ENCODE measurements at places on chromosomes 7 and 10.

DNA sequence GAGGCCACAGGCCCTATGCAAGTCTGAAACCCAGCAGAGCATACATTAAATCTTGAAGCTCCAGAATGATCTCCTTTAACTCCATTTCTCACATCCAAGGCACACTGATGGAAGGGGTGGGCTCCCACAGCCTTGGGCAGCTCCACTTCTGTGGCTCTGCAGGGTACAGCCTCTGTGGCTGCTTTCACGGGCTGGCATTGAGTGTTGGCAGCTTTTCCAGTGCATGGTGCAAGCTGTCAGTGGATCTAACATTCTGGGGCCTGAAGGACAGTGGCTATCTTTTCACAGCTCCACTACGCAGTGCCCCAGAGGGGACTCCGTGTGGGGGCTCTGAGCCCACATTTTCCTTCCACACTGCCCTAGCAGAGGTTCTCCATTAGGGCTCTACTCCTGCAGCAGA lies 265.7 kb upstream of the MAGI2 start:
- DNase-seq: no peak

DNA sequence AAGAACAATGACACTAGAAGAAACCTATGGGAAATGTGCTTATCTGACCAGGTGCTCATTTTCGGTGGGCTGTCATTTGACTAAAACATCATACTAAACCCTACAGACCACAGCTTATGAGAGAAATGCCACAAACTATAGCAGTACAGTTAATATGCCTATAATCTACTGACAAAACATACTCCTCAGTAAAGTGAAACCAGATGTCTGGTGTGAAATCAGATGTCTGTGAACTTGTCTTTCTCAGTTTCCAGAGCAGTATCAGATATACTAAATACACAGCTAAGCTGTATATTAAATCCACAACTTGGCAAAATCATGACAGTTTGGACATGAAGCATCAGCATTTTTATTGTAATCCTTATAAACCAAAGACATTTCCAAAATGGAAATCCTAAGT lies 3.3 kb downstream of the IMMP2L start:
- DNase-seq: no peak

DNA sequence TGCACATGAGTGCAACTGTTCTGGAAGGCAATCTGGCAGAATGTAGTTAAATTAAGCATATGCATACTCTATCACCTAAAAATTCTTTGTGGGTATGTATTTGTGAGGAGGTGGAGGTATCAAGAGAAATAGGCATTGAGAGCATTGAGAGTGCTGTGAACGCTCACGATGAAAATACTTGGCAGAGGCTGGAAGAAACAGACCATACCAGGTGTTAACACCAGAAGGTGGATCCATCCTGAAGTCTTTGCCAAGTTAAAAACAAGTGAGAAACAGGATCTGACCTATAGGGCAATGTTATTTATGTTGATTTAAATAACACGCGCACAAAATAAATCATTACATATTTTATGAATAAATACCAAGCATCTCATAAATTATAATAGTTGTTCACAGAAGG lies 311.6 kb downstream of the PCLO start:
- DNase-seq: no peak

DNA sequence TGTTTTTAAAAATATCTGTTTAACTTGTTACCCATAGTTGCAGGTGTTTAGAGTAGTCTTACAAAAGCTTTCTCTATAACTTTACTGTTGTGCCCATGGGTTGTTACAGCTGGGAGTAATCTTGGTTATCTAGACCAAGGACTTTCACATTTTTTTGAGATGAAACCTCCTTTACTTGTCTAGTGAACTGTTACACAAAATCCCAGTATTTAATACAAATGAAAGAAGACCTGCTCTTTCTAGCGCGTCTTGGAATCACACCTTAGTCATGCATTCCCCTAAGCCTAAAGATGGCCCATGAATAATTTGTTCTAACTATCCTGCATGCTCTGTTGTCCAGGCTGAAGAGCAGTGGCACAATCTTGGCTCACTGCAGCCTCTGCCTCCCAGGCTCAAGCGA lies 38.0 kb downstream of the CSGALNACT2 start:
- DNase-seq: no peak

GRCh38 chr10:43114743-43115611 lies 23.3 kb upstream of the CSGALNACT2 start:
- no peak for DNase-seq

DNA sequence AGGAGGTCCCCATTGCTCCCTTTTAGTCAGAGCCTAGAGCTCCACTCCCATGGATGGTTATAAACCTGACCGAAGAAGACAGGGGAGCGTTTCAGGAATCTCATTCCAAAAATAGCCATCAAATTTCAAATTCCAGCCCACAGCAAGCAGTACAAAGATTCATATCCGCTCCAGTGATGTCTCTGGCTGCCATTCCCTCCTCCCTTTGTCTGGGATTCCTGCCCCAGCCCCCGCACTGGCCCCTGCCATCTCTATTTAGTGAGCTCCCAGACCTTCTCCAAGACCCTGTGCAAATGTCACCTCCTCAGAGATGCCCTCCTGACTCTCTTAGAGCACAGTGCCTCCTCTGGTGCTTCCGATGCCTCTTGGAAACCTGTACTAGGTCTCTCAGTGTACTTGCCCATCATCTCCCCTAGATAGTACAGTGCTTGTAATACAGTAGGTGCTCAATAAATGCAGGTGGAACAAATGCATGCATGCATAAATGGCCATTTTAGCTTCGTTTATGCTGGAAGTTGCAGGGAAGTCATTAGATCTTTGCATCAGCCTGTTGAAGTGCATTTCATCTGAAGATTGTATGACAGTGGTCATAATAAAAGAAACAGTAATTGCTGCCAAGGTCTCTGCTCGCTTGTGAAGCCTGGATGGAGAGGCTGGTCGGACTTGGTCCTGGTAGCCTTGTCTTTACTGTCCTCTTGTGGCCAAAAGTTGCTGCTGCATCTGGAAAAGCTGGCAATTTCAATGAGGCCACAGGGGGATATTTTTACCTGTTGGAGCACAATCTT lies 32.0 kb upstream of the HABP2 start:
- no peak for DNase-seq

DNA sequence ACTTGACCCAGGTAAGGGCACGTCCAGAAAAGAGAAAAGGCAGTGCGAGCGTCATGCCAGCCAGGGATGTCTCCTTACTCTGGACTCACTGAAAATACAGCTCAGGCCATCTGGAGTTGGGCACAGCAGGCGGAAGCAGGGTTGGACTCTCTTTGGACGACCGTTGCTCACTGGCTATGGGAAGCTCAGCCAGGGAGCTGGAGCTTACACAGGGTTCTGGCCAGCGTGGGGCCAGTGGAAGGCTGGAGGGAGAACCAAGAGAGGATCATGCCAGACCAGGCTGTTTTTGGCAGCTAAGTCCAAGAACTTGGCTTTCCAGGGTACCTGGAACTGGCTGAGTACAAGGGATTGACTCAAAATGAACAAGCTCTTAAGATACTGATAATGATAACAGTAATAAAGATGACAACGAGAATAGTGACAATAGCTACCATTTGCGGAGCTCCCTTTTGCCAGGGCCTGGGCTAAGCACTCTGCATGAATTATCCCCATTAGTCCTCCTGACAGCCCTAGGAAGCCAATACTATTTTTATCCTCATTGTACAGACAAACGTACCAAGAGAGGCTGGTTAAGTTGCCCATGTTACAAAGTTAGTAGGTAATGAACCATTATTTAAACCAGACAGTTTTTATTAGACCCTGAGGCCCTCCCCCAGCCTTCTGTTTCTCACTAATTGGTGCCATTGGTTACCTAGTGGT lies 177.6 kb downstream of the PTPN20 start:
- DNase-seq: no peak

GRCh38 chr10:27611236-27611635 lies 107.1 kb downstream of the RAB18 start:
- DNase-seq: no peak

DNA sequence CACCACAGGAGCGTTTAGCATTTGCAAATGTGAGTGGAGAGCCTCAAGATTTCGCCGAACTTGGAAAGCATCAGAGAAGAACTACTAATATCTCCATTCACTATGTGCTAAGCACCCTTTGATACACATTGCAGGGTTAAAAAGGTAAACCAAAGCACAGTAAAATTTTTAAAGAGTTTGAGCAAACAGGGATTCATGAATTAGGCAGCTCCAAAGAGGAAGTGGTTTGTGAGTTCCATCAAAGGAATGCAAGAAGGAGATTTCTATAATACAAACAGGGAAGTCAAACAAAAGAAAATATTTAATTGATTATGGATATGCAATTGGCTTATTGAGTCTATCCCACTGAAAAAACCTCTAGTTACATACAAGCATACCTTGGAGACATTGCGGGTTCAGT lies 81.1 kb upstream of the TMEM72 start:
- no peak for DNase-seq

DNA sequence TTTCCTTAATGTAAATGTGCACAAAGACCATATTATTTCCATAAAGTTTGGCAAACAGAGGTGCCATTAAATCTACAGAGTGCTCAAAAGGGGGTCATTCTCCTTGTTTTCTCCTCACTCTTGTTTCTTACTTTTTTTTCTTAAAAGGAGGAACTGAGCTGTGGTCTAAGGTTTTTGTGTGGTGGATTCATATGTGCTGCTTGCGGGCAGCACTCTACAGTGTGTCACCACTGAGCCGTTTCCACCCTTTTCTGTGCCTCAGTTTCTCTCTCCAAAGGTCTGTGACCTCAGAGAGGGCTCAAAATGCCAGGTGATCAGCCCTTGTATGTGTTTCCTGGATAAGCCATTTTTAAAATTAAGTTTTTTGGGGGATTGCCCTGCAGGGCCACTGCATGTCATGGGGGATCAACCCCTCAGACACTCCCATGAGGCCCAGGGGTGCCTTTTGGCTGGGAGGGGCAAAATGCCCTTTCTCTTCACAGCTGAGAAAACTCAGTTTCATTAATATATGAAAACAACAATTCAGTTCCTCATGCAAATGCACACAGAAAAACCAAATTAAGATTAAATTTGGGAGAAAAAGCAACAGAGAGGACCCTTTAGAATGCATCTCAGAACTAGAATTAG lies 56.9 kb upstream of the VOPP1 start:
- no peak for DNase-seq

DNA sequence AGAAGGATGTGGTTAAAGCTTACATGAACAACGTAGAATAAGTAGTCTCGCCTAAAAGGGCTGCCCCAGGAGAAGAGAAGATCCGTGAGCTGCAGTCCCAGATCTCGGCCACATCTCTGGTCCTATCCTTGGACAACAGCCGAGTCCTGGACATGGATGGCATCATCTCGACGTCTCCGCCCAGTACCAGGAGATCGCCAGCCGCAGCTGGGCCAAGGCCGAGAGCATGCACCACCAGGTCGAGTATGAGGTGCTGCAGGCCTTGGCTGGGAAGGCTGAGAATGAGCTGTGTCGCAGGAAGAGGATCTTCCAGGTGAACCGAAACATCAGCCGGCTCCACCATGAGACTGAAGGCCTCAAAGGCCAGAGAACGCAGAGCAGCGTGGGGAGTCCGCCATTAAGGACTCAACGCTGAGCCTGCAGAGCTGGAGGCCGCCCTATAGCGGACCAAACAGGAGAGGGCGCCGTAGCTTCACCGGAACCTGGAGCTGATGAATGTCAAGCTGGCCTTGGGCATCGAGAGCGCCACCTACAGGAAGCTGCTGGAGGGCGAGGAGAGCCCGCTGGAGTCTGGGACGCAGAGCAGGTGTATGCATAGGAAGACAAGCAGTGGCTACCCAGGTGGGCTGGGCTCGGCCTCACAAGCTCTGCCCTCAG lies 22.2 kb downstream of the LIPK start:
- peak; percentile 2 for DNase-seq

DNA sequence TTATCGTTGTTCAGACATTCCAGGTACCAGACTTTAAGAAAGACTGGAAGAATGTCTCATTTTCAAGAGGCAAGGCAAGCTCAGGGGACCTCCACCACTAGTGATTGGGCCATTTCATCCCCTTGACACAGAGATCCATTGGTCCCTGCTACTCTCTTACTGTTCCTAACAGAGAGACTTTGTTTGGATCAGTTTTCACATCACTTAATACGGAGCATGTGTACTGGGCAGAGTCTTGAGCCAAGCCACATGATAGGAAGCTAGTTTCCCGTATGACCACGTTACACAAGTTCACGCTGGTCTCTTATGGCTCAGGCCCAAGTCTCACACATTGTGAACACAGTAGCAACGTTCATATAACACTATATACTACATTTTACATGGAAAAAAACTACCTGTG lies 269.9 kb downstream of the BAMBI start:
- no peak for DNase-seq

- no peak for DNase-seq
These were observed 535.8 kb downstream of the PTPRN2 start for GRCh38 chr7:158051776-158052175.

- no peak for DNase-seq
These were observed 109.4 kb upstream of the ADAM12 start for GRCh38 chr10:126497672-126498071.

GRCh38 chr10:48976196-48976595 lies 36.6 kb upstream of the LRRC18 start:
- DNase-seq: no peak

- DNase-seq: no peak
These were observed 98.2 kb downstream of the MAPK8 start for GRCh38 chr10:48404646-48405045.

GRCh38 chr10:21183025-21183424 lies 285.9 kb upstream of the NEBL start:
- no peak for DNase-seq

DNA sequence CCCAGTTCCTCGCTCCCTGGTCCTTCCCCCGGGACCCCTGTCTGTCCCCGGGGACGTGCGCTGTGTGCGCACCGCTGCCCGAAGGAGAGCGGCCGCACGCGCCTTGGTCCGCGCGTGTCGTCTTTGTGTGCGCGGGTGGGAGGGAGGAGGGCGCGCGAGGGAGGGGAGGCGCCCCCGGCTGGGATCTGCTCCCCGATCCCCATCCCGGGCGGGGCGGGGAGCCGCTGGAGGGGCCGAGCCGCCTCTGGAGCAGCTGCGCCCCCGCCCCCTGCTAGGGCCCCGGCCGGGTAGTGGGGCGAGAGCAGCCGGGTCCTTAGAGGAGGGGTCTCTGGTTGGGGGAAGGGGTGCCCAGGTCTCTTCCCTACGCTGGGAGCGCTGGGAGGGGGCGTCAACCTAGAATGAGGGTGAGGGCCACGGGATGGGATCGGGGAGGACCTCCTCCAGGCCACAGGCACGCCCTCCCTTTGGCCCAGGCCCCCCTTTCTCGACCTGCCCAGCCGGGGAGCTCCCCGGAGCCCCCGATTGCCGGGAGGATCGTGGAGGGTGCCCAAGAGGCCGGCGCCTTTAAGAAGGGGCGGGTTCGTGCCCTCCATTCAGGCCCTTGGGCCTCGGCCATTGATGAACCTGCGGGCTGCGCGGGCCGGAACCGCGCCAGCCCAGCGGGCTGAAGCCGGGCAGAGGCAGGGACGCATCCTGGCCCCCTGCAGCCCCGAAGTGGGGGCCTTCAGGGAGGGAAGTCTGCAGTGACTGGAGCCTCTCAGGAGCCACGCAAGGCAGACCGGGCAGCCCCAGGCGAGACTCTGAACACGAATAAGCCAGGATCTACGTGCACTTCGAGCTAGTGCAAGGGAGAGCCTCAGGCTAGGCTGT lies 678 bp downstream of the SH2B2 start:
- DNase-seq: no peak

- DNase-seq: no peak
These were observed 352.4 kb downstream of the SH2D4B start for GRCh38 chr10:80890146-80890545.

All from stimulated activated CD4-positive, alpha-beta T cell treated with anti-CD3 and anti-CD28 coated beads, Interleukin-15, amount 100 ng/mL, for 1 hour (primary cell).